ENCODE measurements at places on chromosomes 7 and 10. TPM values are rescaled to one million over a fixed set of nuclear protein-coding genes. Genes with fewer than 3 reads are reported as not detected.

The UTF1 gene
- not detected for total RNA-seq

The TMEM229A gene
- not detected for total RNA-seq

The NUPR2 gene
- not detected for total RNA-seq

The GHRHR gene
- not detected for total RNA-seq

The MMP21 gene
- total RNA-seq, result not detected

The DGKI gene
- total RNA-seq, result 8.3 TPM

The LRRC4 gene
- 0.39 TPM for total RNA-seq
